Transverse colon (tissue), 4 donors: ENCODE measurements at places on chromosomes 5 and 9. TPM values are rescaled to one million over a fixed set of nuclear protein-coding genes. Genes with fewer than 3 reads are reported as not detected.
A peak's percentile ranks its signal among the peaks of the same experiment; 100 is the strongest.

Gene PCDHB4
- 0.75 TPM for total RNA-seq

Gene ANXA1
- 160 TPM for total RNA-seq

Gene MYMK
- total RNA-seq, result not detected

Gene PAEP
- not detected for total RNA-seq

Gene CARTPT
- not detected for total RNA-seq

Gene ADRB2
- total RNA-seq, result 1.00 TPM

- DNase-seq, result no peak
Observed at GRCh38 chr5:95554331-95554646, 488 bp downstream of the SKIC3 start.

DNA sequence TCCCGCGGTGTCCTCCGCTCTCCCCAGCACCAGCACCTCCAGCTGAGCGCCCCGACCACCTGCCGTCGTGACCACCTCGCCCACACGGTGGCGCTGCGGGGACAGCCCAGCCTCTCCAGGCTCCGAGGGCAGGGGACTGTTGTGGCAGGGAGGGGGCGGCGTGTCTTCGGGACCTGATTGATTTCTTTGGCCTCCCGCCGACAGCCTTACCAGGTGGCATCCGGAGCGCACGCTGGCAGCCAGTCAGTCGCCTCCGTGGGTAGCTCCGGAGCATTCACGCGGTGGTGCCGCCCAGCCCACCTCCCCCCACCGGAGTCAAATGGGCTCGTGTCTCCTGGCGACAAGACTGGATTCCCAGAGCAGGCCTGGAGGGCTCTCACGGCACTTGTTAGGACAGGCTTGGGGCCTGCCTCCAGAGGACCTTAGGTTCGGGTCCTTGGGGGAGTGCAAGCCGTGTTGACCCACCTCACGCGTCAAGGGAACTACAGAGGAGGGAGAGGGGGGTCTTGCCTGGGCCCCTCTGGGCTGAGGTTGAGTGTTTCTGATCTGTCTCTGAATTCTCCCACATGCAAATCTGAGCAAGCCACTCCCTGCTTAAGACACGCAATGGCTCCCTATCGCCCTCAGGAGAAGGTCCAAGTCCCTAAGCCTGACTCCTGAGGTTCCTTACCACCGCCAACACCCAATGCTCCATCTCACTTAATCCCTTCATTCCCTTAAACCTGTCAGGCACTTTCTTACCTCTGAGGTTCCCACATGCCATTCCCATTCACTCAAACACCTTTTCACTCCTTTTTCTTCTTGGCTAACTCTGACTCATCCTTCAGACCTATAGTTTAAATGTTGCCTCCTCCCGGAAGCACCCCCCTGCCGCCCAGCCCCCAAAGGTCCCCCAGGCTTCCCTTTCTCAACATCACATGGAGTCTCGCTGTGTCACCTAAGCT is 51.2 kb upstream of the GGTA1 start:
- DNase-seq, result peak; percentile 80

DNA sequence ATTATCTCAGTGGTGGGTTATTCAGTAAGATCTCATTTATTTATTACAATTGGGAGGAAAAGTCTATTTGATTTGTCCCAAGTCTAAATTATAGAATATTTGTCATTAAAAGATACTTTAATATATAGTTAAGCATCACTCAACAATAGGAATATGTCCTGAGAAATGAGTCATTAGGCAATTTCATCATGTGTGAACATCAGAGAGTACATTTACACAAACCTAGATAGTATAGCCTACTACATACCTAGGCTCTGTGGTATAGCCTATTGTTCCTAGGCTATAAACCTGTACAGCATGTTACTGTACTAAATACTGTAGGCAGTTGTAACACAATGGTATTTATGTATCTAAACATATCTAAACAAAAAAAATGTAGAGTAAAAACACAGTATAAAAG is 135.0 kb upstream of the RASA1 start:
- no peak for DNase-seq

DNA sequence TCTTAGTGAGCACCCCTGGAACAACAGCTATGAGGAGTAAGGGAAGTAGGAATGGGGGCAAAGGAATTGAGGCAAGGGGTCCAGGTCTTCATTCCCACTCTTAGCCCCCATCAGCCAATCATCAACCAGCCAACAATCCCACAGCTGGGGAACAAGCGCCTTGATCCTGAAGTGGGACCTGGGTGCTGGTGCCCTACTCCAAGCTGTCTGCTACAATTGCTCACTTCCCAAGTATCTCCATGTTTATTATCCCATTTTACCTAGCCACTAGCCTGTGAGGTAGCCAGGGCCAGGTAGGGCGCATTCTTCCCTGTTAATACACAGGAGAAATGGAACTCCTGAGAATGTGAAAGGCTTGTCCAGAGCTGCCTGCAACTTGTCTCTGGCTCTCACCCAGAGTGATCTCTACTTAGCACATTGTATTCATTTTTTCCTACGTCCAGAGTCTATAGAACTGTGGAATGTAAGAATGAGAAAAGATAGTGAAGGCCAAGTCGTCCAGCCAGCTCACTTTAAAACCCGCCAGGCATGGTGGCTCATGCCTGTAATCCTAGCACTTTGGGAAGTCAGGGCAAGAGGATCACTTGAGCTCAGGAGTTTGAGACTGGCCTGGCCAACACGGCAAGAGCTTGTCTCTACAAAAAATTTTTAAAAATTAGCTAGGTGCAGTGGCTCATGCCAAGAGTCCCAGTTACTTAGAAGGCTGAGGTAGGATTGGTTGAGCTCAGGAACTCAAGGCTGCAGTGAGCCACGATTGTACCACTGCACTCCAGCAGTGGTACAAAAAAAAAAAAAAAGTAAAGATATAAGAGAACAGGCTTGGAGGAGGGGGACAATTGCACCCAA is 6.2 kb upstream of the DNAJC18 start:
- DNase-seq, result no peak

DNA sequence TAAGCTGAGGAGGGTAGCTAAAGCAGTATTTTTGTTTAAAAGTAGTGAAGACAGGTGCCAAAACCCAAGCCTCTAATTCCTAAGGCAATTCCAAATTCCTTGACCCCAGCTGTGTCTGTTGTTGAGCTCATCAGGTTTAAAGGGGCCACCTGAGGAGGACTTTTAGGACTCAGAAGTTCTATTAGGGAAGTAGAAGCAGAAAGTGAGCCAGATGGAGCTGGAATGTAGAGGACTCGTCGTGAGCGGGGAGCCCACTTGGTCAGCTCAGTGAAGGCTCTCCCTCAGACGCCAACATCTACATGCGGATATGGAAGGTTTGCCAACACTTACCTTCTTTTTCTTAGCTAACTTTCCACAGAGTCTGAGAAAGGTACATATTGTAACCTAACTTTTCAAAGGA is 102.8 kb downstream of the PLPPR1 start:
- DNase-seq, result no peak

- no peak for DNase-seq
Observed at GRCh38 chr5:72273547-72273946, 46.5 kb downstream of the MRPS27 start.

GRCh38 chr5:132459983-132460838 is 30.4 kb downstream of the IRF1 start:
- DNase-seq, result peak; percentile 23

DNA sequence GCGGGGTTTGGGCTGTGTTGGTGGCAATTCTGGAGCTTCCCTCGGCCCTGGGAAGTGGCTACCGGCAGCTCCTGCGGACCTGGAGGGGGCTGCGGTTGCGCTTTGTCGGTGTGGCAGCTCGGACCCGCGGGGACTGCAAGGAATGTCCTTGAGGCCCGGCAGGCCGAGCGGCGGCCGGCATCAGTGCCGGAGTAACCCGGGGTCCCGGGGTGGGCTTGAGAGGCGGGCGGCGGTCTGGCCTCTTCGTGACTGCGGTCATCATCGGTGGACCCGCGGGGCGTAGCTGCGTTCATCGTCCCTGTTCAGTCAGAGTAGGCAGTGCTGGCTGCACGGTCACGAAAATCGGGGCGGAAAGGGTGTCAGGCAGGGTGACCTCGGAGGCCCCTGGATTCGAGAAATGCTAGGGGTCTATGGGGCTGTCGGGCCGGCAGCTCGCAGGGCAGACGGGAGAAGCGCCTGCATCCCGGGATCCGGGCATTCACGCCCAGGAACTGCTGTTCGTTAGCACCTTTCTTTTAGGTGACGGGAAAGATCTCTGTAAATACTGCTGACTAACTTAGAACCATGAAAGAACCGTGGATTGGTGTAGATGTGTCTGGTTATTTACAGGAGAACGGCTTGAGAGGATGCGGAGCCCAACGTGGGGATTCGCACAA is 474 bp downstream of the HMGCR start:
- peak; percentile 47 for DNase-seq

- no peak for DNase-seq
Observed at GRCh38 chr9:132030626-132031325, 48.9 kb downstream of the MED27 start.

- no peak for DNase-seq
Observed at GRCh38 chr5:150438873-150439546, 10.5 kb downstream of the RPS14 start.

- DNase-seq, result no peak
Observed at GRCh38 chr9:10112798-10113197, 500.0 kb downstream of the PTPRD start.

GRCh38 chr5:143041461-143041860 is 271.3 kb downstream of the ARHGAP26 start:
- DNase-seq, result no peak

- DNase-seq, result no peak
Observed at GRCh38 chr9:128304136-128304970, 17.9 kb downstream of the TRUB2 start.

DNA sequence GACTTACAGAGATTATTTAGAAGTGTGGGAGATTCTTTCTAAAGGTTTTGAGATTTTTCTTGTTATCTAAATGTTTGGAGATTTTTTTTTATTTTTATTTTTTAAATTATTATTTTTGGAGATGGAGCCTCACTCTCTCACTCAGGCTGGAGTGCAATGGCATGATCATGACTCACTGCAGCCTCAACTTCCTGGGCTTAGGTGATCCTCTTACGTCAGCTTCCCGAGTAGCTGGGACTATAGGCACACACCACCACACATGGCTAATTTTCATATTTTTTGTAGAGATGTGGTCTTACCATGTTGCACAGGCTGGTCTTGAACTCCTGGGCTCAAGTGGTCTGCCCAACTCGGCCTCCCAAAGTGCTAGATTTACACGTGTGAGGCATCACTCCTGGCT is 694.5 kb downstream of the TLE1 start:
- no peak for DNase-seq
